ENCODE measurements at places on chromosomes 2 and 18.

DNA sequence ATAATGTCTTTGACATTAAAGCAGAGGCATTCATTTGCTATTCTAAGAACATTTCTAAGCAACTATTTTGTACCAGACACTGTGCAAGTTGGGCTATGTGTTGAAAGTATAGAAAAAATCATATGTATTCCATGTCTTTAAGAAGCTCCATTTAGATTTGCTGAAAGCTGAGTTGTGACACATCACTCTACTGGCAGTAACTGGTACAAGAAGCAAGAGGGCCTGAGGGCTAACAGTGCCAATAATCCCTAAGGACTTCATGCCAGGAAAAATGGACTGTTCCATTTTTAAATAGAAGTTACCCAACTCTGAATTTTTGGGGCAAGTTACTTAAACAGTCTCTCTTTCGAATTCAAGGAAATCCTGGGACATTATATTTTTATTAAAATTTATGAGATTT lies 178.7 kb downstream of the SRBD1 start:
- no peak for DNase-seq

GRCh38 chr18:73023975-73024374 lies 156.2 kb upstream of the NETO1 start:
- DNase-seq = no peak

- no peak for DNase-seq
These were observed 118.3 kb upstream of the DNAJC10 start for GRCh38 chr2:182597570-182598295.

- peak; percentile 54 for DNase-seq
These were observed 15.9 kb upstream of the SLC20A1 start for GRCh38 chr2:112629823-112630222.

- DNase-seq = no peak
These were observed 1.3 kb upstream of the CXCR1 start for GRCh38 chr2:218168016-218168415.

DNA sequence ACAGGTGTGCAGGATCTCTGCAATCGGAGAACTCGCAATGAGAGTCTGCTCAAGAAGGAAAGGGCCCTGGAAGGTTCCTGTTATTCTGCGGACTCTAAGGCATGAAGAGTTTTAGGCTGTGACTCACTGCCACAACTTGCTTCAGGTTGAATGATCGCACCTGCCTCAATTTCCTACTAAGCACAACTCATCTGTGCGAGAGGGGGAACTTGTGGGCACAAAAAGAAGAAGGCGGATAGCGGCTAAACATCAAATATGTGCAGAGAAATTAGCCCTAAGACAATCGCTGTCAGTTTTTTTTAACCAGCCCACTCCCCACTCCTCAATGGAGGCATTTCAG lies 14.0 kb upstream of the CREG2 start:
- no peak for DNase-seq

- no peak for DNase-seq
These were observed 532 bp upstream of the COL3A1 start for GRCh38 chr2:188973641-188974040.

DNA sequence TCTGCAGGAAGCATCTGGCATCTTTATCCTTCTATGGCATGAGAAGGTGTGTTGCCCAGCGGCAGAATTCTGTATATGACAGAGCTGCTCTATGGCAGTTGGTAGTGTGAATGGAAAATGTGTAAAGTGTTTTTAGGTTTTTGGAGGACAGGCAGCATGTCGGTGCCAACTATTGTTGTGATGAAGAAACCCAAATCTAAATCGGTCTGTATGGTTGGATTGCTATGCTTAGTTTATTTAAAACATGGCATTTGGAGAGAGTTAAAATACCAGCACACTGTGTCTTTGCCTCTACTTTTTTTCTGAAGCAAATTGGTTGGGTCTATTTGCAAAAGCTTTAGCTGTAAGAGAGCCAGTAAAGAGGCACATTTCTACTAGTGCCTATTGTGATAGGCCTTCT lies 136.7 kb downstream of the CTNNA2 start:
- DNase-seq = no peak

GRCh38 chr2:33158482-33159003 lies 211.8 kb downstream of the LTBP1 start:
- no peak for DNase-seq

- no peak for DNase-seq
These were observed 381.0 kb downstream of the MEIS1 start for GRCh38 chr2:66815886-66816285.

DNA sequence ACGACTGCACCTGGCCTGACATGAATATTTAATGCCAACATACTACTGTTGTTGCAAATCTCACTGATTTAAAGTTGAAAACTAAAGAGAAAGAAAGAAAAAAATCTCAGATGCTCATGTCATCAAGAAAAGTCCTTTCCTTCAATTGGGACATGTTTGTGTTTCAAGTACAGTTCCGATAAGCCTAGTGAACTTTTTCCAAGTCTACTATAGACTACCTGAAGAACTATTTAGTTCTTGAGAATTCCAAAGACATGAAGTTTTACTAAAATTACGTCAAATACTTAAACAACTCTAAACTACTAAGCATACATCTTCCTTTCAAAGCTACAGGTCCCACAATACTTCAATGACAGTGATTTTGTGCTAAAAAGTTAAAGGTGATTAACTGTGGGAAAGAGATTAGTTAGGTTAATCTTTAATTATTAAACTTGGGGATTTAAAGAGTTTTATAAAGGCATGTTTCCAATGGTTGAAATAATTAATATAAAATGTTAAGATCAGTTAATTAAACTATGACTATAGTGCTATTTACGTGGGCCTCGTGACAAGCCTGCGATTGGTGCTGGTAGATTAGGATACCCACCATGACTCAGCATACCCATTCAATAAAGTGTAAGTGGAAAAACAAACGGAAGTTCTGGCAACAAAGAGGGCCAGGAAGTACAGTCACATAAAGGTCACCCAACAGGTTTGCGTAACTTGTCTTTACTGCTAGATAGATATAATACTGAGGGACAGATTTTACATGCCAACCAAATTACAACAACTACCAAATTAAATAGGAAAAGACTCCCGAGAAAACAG lies 55.5 kb downstream of the SEPTIN10 start:
- no peak for DNase-seq

DNA sequence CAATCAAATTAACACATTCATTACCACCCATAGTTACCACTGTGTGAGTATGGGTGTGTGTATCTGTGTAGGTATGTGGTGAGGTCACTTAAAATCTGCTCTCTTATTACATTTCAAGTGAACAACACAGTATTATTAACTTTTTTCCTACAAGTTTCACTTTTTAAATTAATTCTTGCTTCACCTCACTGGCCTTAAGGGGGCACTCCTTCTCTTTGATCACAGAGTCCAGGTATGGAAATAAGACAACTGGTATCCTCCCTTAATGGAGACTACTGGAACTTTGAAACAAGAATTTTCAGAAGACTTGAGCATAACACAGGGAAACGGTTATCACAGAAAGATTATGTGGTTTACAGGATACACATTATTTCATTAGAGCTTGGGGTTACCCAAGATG lies 255.8 kb downstream of the ASXL3 start:
- DNase-seq = no peak

DNA sequence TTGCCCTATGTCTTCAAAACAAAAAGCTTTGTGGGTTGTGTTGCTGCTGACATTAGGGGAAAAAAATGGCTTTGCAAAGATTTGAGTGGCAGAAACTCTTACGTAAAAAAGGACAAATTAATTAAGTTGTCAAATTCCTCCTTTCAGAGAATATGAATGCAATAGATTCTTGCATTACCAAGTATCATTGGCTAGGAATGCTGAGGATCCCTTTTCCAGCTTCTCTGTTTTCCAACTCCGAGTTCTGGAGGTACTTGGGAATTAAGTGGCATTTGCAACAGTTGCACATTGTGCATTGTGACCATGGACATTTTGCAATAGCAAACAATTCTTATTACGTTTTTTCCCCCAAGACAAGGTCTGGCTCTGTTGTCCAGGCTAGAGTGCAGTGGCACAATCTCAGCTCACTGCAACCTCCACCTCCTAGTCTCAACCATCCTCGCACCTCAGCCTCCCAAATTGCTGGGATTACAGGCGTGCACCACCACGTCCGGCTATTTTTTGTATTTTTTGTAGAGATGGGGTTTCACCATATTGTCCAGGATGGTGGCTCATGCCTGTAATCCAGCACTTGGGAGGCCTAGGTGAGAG lies 29.9 kb upstream of the PPP1CB start:
- no peak for DNase-seq
